ENCODE measurements at places on chromosomes 13 and 19. TPM values are rescaled to one million over a fixed set of nuclear protein-coding genes. Genes with fewer than 3 reads are reported as not detected.

Gene CDC37
- 121 TPM for total RNA-seq

Gene SEMA6B
- 21.5 TPM for total RNA-seq

Gene HIPK4
- total RNA-seq = 0.07 TPM

Gene CBY2
- not detected for total RNA-seq

Gene LILRB2
- total RNA-seq = 1.7 TPM

Gene LILRA6
- 2.6 TPM for total RNA-seq

DNA sequence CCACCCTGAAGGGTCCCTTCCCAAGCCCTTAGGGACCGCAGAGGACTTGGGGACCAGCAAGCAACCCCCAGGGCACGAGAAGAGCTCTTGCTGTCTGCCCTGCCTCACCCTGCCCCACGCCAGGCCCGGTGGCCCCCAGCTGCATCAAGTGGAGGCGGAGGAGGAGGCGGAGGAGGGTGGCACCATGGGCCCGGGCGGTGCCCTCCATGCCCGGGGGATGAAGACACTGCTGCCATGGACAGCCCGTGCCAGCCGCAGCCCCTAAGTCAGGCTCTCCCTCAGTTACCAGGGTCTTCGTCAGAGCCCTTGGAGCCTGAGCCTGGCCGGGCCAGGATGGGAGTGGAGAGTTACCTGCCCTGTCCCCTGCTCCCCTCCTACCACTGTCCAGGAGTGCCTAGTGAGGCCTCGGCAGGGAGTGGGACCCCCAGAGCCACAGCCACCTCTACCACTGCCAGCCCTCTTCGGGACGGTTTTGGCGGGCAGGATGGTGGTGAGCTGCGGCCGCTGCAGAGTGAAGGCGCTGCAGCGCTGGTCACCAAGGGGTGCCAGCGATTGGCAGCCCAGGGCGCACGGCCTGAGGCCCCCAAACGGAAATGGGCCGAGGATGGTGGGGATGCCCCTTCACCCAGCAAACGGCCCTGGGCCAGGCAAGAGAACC, 1.5 kb downstream of the EGLN2 start:
- H3K4me1 ChIP-seq = peaks cover 64% of the 10 kb centered on the region
- H3K36me3 ChIP-seq = no peaks in the 10 kb centered on the region
- H3K27me3 ChIP-seq = no peaks in the 10 kb centered on the region
- peak overlapping the region; percentile 97 for H3K27ac ChIP-seq

GRCh38 chr19:38868551-38868950, 9.5 kb downstream of the RINL start:
- no peaks in the 10 kb centered on the region for H3K36me3 ChIP-seq
- no peak overlapping the region for H3K4me3 ChIP-seq
- H3K4me1 ChIP-seq = peaks cover 27% of the 10 kb centered on the region

DNA sequence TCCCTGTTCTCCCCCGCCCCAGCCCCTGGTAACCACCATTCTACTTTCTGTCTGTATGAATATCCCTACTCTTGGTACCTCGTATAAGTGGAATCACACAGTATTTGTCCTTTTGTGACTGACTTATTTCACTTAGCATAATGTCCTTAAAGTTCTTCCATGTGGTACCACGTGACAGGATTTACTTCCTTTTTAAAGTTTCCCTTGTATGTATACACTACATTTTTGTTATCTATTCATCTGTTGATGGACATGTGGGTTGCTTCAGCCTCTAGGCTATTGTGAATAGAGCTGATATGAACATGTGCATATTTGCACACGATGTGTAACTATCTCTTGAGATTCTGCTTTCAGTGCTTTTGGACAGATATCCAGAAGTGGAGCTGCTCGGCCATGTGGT, 59.6 kb upstream of the GJB6 start:
- H3K27me3 ChIP-seq = no peaks in the 10 kb centered on the region
- H3K4me1 ChIP-seq = no peaks in the 10 kb centered on the region
- H3K4me3 ChIP-seq = no peak overlapping the region

DNA sequence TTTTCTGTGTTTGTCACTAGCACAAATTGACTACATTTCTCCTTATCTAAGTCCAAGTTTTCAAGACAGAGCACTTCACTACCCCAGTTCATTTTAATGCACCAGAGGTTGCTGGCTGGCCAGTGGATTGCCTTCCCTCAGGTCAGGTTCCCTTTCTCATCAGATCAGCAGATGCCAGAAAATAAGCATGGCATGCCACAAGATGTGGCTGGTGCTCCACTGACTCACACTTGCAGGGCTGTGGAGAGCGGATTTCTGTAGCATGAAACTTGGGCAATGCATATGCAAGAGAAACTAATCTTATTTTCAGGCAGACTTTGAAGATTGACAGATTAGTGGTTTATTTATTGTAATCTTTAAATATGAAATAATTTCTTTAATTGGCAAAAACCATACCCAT, 79.5 kb downstream of the RUBCNL start:
- H3K27ac ChIP-seq = no peak overlapping the region
- DNase-seq = no peak

- H3K4me3 ChIP-seq = no peak overlapping the region
- H3K4me1 ChIP-seq = peaks cover 81% of the 10 kb centered on the region
- H3K27ac ChIP-seq = no peak overlapping the region
- no peaks in the 10 kb centered on the region for H3K27me3 ChIP-seq
Measured at GRCh38 chr13:46569456-46569855, 16.5 kb downstream of the LRCH1 start.

GRCh38 chr19:1243768-1244692, 2.5 kb downstream of the ATP5F1D start:
- H3K4me3 ChIP-seq = peak overlapping the region; percentile 94
- H3K27ac ChIP-seq = peak overlapping the region; percentile 93
- DNase-seq = peak; percentile 94
- no peaks in the 10 kb centered on the region for H3K36me3 ChIP-seq

DNA sequence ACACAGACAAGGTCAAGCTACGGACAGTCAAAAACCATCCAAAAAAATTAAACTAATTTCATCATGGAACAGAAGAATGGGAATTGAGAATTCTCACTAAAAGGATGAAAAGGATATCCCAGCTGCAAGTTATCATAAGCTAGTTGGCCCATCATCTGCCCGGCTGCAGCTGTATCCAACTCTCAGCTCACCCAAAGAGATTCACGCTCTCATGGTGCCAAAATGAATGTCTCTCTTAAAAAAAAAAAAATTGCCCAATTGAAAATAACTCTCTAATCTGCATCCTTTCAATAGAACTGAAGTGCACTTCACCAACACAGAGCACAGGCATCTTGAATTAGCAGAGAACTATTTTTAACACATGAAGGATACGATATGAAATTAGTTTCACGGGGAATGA, 20.0 kb downstream of the ENOX1 start:
- no peaks in the 10 kb centered on the region for H3K36me3 ChIP-seq
- H3K4me3 ChIP-seq = no peak overlapping the region
- peak overlapping the region; percentile 66 for H3K27ac ChIP-seq
- peak; percentile 49 for DNase-seq
- H3K27me3 ChIP-seq = no peaks in the 10 kb centered on the region

GRCh38 chr13:20161275-20161950, 561 bp upstream of the GJA3 start:
- no peaks in the 10 kb centered on the region for H3K4me1 ChIP-seq
- peak overlapping the region; percentile 56 for H3K4me3 ChIP-seq
- DNase-seq = peak; percentile 51
- H3K27ac ChIP-seq = peak overlapping the region; percentile 78

- peaks cover 59% of the 10 kb centered on the region for H3K4me1 ChIP-seq
- no peaks in the 10 kb centered on the region for H3K27me3 ChIP-seq
- peaks cover 18% of the 10 kb centered on the region for H3K36me3 ChIP-seq
- peak overlapping the region; percentile 75 for H3K27ac ChIP-seq
- peak; percentile 82 for DNase-seq
Measured at GRCh38 chr19:2775556-2776430, 7.3 kb downstream of the SGTA start.

DNA sequence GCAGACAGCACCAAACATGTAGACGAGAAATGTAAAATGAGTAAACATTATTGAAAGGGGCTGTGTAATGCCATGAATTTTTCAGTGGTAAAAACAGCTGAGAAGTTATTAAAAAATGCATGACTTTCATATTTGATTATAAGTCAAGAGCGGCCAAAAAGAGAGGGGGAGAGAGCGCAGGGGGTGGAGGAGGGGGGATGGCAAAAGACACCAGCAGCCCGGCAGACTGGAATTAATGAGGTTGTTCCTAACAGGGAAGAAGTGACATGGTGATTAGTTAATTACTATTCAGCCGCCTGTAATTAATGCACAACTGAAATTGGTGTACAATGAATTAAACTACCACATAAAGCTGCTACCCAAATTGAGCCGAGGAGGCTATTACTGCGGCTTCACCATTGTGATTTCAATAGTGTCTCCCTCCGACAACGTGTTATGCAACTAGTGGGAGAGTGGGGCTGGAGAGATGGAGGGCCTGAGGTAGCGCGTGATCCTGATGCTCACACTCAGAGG, 89.1 kb upstream of the VSTM2B start:
- DNase-seq = no peak
- H3K27me3 ChIP-seq = no peaks in the 10 kb centered on the region
- no peak overlapping the region for H3K4me3 ChIP-seq
- no peaks in the 10 kb centered on the region for H3K4me1 ChIP-seq
- no peaks in the 10 kb centered on the region for H3K36me3 ChIP-seq
- H3K27ac ChIP-seq = no peak overlapping the region

DNA sequence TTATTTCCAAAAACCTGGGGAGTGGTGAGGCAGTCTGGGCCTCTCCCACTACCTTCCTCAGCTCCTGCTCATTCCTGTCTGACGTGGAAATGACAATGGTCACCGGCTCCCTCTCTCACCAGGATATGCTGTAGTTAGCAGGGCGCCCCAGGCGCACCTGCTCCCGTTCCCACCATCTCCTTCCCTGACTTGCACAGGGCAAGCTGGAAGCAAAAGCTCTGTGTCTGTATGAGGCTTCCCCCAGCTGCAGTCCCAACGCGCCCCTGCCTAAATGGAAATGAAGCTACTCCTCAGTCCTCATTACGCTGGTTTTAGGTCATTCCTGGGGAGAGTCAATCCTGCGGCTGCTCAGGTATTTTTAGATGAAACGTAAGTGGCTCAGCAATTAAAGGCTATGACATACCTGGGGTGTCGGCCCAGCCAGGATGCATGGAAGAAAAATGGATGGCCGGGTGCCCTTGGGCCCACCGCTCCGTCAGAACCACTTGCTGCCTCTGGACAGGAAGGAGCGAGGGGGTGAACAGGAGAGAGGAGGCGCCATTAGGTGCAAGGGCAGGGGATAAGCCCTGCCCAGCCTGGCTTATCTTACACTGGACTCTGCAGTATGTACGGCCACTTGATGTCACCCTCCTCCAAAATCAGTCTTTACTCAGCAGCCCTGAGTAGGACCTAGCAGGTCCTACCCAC, 32.4 kb downstream of the DHRS12 start:
- H3K36me3 ChIP-seq = no peaks in the 10 kb centered on the region
- H3K27me3 ChIP-seq = no peaks in the 10 kb centered on the region
- no peak overlapping the region for H3K27ac ChIP-seq
- peaks cover 27% of the 10 kb centered on the region for H3K4me1 ChIP-seq
- DNase-seq = no peak

DNA sequence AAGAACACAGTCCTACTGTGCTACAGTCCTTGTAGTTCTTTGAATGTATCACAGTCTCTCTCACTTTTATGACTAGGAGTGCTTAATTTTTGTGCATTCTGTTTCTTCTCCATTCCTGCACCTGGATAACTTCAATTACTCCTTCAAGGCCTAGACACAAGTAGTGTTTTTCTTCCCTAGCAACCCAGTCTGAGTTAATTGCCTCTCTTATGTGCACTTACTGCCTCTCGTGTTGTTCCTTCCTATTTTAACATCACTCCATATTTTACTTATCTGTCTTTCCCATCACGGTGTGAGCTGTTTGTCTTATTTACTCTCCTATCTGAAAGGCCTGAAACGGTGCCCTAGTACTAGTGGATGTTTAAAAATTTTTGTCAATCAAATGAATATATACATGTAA, 101.5 kb downstream of the HS6ST3 start:
- H3K36me3 ChIP-seq = no peaks in the 10 kb centered on the region
- H3K4me3 ChIP-seq = no peak overlapping the region
- DNase-seq = no peak
- no peaks in the 10 kb centered on the region for H3K27me3 ChIP-seq
- no peaks in the 10 kb centered on the region for H3K4me1 ChIP-seq
- H3K27ac ChIP-seq = no peak overlapping the region

DNA sequence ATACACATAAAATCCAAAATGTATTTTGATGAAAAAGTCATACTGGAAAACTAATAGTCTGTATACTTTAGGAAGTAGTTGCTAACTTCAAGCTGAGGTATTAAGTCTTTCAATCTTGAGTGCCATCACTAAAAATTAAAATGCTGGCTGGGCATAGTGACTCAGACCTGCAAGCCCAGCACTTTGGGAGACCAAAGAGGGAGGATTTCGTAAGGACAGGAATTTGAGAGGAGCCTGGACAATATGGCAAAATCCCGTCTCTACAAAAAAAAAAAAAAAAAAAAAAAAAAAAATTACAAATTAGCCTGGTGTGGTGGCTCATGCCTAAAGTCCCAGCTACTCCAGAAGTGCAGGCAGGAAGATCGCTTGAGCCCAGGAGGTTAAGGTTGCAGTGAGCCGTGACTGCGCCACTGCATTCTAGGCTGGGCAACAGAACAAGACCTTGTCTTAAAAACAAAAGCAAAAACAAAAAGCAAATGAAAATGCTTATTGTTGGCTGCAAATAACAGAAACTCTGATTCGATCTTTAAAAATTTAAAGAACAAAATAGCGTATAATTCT, 1994.2 kb upstream of the PCDH20 start:
- H3K36me3 ChIP-seq = no peaks in the 10 kb centered on the region
- H3K4me1 ChIP-seq = no peaks in the 10 kb centered on the region
- DNase-seq = no peak
- no peak overlapping the region for H3K4me3 ChIP-seq
- H3K27me3 ChIP-seq = no peaks in the 10 kb centered on the region

DNA sequence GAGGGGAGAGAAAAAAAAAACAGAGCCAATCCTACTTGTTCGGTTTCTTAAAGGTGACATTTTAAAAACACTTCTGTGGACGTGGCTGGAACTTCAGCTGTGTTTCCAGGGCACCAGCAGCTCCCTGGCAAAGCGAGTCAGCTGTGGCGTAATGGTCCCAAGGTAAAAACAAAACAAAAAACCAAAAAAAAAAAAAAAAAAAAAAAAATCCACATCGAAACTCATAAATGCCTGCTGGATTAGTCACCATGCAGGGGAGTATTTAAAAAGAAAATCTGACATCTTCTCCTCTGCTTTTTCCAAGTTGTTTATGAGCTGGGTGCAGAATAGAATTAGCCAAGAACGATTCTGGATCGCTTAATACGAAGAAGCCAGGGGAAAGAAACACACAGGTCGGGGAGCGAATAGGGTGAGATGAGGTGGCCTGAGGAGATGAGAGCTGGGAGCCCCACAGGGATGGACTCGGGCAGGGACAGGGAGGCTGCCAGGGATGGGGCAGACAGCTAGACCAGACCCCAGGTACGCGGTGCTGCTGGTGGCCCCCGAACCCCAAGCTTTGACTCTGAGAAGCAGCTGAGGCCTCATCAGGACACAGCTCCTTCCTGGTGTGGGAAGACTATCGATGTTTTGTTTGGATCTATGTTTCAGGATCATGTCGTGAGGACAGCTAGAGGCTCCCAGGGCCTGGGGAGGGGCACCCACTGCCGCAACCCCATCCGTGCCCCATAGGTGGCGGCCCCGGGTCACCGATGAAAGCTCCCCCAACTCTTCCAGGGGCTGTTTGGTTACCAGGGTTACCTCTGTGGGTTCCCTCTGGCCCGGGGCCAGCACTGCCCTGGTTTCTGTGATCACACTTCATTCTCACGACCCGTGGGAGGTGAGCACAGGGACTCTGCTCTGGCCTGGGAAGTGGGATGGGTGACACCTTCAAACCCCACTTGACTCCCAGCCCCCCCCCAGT, 3.1 kb upstream of the CTXN1 start:
- no peak for DNase-seq
- no peak overlapping the region for H3K4me3 ChIP-seq
- peaks cover 17% of the 10 kb centered on the region for H3K4me1 ChIP-seq
- peak overlapping the region; percentile 6 for H3K27ac ChIP-seq

Measured in heart left ventricle (tissue), 16 donors.